ENCODE measurements at places on chromosomes 7 and 10. TPM values are rescaled to one million over a fixed set of nuclear protein-coding genes. Genes with fewer than 3 reads are reported as not detected.

The ASAH2 gene
- 1.5 TPM for total RNA-seq

The FZD8 gene
- total RNA-seq = 20.4 TPM

The RELN gene
- 5.6 TPM for total RNA-seq

The ITGA8 gene
- 33.9 TPM for total RNA-seq

The IFIT1 gene
- total RNA-seq = 51.1 TPM

The ST8SIA6 gene
- total RNA-seq = 13.9 TPM

DNA sequence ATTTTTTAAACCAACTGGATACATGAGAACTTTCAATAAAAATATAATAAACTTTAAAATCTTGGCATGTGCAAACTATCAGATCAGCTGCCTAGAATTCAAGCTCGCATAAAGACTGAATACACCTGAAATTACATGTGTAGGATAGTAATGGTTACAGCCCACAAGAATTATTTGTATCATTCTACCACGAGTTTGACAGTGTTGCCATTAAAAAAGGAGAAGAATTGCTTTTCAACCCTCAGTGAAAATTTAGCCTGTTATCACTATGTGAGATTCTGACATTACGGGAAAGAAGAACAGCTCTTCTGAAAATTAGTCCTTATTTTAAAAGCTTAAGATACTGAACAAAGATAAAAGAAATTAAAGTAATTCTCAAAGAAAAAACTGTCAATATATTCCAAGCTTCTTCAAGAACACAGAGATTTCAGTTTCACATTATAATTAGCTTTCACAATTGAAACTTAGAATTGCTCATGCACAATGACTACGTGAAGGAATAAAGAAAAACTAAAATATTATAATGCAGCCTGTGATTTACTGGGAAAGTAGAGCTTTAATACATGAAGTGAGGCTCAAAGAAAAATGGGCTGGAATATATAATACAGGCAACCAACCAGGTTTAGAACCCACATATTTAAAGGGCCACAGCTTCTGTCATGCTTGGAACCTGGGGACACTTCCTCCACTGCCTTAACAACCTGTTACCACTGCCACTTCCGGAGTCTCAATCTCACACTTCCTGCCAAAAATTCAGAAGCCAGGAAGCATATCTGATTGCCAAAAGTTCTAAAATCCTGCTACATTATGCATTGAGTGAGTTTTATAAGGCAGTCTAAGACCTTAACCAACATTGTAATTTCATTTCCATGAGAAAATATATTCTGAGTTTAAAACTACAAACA, 23.2 kb downstream of the TPK1 start:
- no peaks in the 10 kb centered on the region for H3K36me3 ChIP-seq
- no peak overlapping the region for H3K27ac ChIP-seq
- H3K4me3 ChIP-seq = no peak overlapping the region

GRCh38 chr7:115822801-115823200, 207.8 kb downstream of the TFEC start:
- no peaks in the 10 kb centered on the region for H3K4me1 ChIP-seq
- H3K36me3 ChIP-seq = no peaks in the 10 kb centered on the region
- no peak overlapping the region for H3K4me3 ChIP-seq
- DNase-seq = no peak

DNA sequence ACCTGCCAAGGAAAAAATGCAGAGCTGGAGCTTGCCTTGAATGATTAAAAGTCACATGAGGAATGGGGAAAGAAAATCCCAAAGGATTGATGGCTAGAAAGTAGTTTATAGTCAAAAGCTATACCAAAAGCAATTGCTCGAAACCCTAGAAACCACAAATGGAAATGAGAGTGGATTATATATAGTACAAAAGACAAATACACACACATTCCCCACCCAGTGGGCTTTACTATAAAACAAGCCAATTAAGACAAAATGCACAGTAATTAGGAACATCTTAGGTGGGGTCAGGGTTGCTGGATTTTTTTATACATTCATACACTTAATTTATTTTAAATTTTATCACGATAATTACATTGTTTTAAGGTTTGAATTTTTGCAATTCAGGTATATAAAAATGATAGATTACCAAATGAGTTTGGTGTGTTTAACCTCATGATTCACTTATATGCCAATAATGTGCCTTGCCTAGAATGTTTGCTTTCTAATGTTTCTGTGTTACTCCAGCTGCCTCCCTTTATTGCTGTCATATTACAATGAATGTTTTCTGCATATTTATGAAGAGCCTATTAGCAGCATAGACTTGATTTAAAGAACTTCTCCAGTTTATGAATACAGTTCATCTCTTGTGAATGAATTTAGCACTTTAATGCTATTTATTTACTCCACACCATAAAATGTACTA, 421.3 kb downstream of the EXOC4 start:
- no peaks in the 10 kb centered on the region for H3K4me1 ChIP-seq
- H3K27ac ChIP-seq = no peak overlapping the region
- no peak for DNase-seq
- no peak overlapping the region for H3K4me3 ChIP-seq
- no peaks in the 10 kb centered on the region for H3K36me3 ChIP-seq

- no peaks in the 10 kb centered on the region for H3K36me3 ChIP-seq
- DNase-seq = no peak
- H3K27ac ChIP-seq = no peak overlapping the region
- H3K4me1 ChIP-seq = peaks cover 7% of the 10 kb centered on the region
Measured at GRCh38 chr7:4659551-4660286, 22.4 kb upstream of the FOXK1 start.

- no peaks in the 10 kb centered on the region for H3K36me3 ChIP-seq
- DNase-seq = no peak
- H3K4me1 ChIP-seq = no peaks in the 10 kb centered on the region
- H3K27ac ChIP-seq = no peak overlapping the region
Measured at GRCh38 chr10:125172694-125173093, 12.3 kb upstream of the CTBP2 start.

- no peak overlapping the region for H3K27ac ChIP-seq
- no peak for DNase-seq
- H3K27me3 ChIP-seq = no peaks in the 10 kb centered on the region
- no peak overlapping the region for H3K4me3 ChIP-seq
Measured at GRCh38 chr7:139131601-139132041, 22.1 kb upstream of the ZC3HAV1 start.

GRCh38 chr10:28077889-28078288, 79.0 kb upstream of the ODAD2 start:
- H3K4me1 ChIP-seq = no peaks in the 10 kb centered on the region
- H3K27ac ChIP-seq = no peak overlapping the region
- no peaks in the 10 kb centered on the region for H3K36me3 ChIP-seq
- H3K27me3 ChIP-seq = no peaks in the 10 kb centered on the region
- no peak overlapping the region for H3K4me3 ChIP-seq

GRCh38 chr7:66167773-66168387, 37.3 kb upstream of the TPST1 start:
- DNase-seq = no peak
- no peak overlapping the region for H3K4me3 ChIP-seq
- no peaks in the 10 kb centered on the region for H3K36me3 ChIP-seq
- peaks cover 7% of the 10 kb centered on the region for H3K4me1 ChIP-seq

Measured in upper lobe of right lung (tissue), 1 donor.